ENCODE measurements at places on chromosomes 13 and 19.
A peak's percentile ranks its signal among the peaks of the same experiment; 100 is the strongest.

GRCh38 chr19:58355908-58356765 lies 2.8 kb upstream of the A1BG start:
- DNase-seq, result peak; percentile 33

- DNase-seq, result no peak
Observed at GRCh38 chr19:29634423-29635130, 28.5 kb downstream of the POP4 start.

DNA sequence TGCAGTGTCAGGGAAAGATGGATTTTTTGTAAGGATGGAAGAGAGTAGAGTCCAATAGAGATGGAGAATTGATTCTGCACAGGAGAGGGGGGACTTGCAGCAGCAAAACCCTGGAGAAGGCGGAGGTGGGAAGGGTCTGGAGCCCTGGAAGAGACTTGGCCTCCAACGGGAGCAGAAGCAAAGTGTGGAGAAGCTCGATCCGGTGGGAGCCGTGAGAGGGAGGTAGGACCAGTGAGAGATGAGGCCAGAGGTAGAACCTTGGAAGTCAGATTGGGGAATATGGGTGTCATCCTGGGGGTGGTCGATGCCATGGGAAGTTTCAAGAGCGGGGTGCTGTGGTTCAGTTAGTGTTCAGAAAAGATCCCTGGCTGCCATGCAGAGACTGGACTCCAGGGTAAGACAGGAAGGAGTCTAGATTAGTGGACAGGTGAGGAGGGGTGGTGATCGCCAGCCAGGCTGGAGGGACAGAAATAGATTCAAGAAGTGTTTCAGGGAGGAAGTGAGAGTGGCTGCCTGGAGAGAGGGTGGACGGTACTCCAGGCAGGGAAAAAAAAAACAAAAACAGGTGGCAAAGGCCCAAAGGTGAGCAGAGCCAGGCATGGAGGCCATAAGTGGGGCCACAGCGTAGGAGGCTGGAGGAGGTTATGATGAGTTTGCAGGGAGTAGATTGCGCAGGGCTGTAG lies 2.6 kb downstream of the PPP5C start:
- DNase-seq, result no peak

- DNase-seq, result no peak
Observed at GRCh38 chr19:10122045-10122444, 2.3 kb upstream of the EIF3G start.

- DNase-seq, result no peak
Observed at GRCh38 chr13:50588491-50589130, 254.9 kb downstream of the DLEU7 start.

DNA sequence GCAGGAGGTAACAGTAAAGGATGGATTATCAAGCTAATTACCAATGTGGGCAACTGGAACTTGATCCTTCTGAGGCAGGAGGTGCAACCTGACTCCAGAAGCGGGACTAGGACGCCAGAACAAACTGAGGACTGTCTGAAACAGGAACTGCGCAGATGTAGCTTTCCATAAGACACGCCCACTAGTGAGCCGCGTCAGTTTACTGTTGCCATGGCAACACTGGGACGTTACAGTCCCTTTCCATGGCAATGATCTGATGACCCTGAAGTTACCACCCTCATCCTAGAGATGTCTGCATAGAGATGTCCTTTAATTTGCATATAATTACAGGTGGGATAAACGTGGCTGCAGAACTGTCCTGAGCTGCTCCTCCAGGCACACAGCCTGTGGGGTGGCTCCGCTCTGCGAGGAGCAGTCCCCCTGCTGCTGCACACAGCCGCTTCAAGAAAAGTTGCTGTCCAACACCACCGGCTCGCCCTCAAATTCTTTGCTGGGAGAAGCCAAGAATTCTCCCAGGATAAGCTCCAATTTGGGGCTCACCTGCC lies 816.6 kb downstream of the UQCRFS1 start:
- DNase-seq, result no peak

- DNase-seq, result no peak
Observed at GRCh38 chr19:1063909-1064660, 2.9 kb upstream of the ARHGAP45 start.

DNA sequence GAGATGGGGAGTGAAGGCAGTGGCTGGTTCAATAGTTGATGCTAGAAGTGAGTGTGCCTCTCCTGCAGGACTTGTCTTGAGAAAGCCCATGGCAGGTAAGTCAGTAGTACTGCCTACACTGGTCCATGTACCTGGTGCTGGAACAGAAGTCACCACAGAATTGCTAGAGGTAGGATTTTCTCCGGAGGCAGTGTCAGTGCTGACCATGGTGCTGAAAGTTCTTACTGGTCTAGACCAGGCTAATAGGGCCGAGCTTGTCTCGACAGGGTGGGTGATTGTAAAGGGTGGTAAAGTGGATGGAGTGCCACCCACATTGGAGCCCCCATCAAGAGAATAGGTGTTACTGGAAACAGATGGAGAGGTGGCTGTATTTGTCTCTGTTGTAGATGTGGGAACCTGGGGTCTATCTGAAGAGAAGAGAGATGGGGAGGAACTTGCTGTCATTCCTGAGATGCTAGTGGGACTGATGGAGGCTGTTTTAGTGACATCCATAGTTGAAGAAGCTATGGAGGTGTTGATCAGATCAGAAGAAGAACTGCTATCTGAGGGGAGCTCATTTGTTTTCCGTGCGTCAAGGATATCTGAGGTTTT lies 36.6 kb downstream of the MUC16 start:
- no peak for DNase-seq

GRCh38 chr19:50036908-50037307 lies 11.1 kb downstream of the ZNF473 start:
- DNase-seq, result no peak

DNA sequence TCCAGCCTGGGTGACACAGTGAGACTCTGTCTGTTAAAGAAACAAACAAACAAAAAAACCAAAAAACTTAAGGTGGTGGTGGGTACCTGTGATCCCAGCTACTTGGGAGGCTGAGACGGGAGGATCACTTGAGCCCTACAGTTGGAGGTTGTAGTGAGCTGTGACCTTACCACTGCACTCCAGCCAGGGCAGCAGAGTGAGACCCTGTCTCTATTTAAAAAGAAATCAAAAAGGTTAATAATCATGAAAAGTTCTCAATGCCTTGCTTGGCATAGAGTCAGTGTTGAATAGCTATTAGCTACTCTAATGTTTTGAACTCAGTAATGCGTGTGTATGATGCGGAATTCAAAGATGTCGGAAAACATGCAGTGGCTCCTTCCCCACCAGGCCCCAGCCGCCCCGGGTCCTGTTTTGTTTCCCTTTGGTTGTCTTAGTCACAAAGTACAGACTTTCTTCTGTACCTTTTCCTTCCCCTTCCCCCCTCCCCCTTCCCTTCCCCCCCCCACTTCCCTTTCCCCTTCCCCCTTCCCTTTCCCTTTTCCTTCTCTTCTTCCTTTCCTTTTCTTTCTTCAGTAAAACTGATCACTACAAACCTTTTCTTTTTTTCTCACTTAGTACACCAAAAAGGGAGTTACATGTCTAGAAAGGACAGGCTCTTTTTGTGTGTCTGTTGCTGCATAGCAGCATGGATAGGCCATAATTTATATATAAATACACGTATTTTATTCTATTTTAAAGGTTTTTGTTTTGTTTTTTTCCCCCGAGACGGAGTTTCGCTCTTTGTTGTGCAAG lies 35.2 kb downstream of the DNM2 start:
- no peak for DNase-seq

GRCh38 chr13:43694146-43694664 lies 92.6 kb downstream of the ENOX1 start:
- no peak for DNase-seq

- DNase-seq, result no peak
Observed at GRCh38 chr19:54319892-54320670, 7.1 kb upstream of the LILRA5 start.

- peak; percentile 6 for DNase-seq
Observed at GRCh38 chr19:47315125-47315821, 5.6 kb downstream of the C5AR1 start.

- no peak for DNase-seq
Observed at GRCh38 chr13:112703449-112704284, 13.8 kb downstream of the ATP11A start.

GRCh38 chr13:24505256-24505655 lies 7.3 kb downstream of the PARP4 start:
- DNase-seq, result no peak

- DNase-seq, result no peak
Observed at GRCh38 chr19:4390017-4390566, 10.3 kb downstream of the SH3GL1 start.

DNA sequence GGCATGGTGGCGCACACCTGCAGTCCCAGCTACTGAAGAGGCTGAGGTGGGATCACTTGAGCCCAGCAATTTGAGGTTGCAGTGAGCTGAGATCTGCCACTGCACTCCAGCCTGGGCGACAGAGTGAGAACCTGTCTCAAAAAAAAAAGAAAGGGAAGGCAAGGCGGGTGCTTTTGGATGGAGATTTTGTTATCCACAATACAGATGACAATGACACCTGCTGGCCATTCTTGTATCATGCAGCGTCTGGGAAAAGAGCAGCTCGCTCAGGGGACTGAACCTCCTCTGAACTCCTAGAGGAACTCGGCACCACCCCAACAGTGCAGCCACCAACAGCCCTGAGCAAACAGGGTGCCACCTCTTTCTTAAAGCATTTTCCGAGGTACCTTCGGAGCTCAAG lies 22.8 kb downstream of the HAUS8 start:
- DNase-seq, result peak; percentile 9

DNA sequence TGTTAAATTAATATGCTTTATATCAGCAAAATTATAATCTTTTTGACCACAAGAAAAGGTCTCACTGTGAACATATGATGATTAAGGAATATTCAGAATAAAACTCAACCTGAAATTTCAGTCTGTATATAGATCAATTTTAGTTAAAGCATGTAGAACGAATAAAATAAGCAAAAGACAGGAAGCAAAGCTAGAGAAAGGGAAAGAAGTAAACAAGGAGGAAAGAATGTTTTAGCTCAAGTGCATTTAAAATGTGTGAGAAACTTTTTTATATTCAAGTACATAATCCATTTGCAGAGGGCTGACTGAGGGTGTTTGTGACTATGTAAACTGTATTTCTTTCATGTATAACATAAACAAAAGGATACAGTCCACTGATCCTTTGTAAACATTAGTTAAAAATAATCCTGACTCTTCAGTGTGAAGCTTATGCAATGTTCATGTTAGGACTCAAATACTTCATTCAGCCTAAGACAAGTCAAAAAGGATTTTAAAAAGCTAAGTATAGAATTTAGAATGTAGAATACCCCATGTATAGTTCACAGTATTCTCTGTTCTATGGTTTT lies 472.1 kb downstream of the DIAPH3 start:
- DNase-seq, result no peak

Data from stimulated activated CD4-positive, alpha-beta T cell treated with anti-CD3 and anti-CD28 coated beads, Interleukin-12 subunit alpha, Interleukin-12 subunit beta, amount 100 ng/mL, for 4 hours (primary cell).